AG04449 (cell line): ENCODE measurements at places on chromosomes 1 and 21.

GRCh38 chr1:242605521-242605920 lies 81.0 kb upstream of the PLD5 start:
- DNase-seq, result no peak

GRCh38 chr1:118185084-118185832 lies at the start of gene SPAG17:
Gene SPAG17 (minus strand): TSS chr1:118185228. CDS start chr1:118185157, 71 bp downstream.
- no peak for DNase-seq

DNA sequence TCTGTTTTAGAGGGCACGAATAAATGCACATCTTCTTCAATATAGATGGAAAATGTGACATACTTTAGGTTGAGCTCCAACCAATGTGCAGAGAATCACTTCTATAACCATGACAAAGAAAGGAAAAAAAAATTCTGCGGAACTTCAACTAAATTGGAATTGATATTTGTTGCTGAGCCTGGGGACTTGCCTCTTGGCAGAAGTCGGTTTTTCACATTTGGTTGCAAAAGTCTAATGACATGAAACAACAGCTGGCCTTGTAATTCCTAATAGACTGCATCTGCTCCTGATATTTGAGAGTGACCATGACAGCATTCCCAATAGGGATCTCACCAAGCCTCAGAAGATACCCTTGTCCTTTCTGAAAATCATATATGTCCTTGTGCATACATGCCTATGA lies 112.8 kb downstream of the PRRX1 start:
- no peak for DNase-seq

GRCh38 chr1:230321741-230322420 lies 104.3 kb downstream of the PGBD5 start:
- no peak for DNase-seq

DNA sequence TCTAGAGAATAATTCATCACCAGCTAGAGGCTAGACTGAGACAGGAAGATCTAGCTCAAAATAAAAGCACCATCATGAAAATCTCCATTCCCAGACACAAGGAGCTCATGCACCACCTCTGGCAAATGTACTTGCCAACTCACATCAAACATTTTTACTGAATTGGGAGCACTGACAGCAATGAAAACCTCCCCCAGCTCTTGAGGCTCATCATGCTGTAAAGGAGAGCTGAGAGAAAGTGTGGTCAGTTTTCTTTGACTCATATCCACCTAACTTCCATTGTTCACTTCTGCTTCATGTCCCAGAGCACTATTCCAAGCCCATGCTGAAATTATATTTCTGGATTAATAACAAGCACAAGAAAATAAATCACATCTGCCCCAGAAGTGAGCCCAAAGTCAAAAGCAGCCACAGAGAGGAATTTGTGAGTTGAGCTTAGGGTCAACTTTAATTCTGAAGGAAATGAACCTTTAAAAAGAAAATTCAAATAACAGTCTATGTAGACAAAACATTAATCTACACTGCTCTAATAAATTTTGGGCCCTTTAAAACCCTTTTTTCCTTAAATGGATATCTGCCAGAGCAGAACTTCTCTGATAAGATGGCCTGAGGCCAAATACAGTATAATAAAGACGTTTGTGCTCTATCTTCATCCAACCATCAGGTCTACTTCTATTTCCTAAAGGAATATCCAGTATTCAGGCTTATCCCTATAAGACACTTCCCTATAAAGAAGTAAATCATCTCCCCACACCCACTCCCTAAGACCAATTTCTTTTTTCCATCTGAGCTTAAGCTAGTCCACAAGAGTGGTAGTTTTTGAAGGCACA lies 85.9 kb upstream of the ADAM30 start:
- DNase-seq, result no peak
